Epithelial cell of esophagus (primary cell): ENCODE measurements at places on chromosomes 5 and 9.

DNA sequence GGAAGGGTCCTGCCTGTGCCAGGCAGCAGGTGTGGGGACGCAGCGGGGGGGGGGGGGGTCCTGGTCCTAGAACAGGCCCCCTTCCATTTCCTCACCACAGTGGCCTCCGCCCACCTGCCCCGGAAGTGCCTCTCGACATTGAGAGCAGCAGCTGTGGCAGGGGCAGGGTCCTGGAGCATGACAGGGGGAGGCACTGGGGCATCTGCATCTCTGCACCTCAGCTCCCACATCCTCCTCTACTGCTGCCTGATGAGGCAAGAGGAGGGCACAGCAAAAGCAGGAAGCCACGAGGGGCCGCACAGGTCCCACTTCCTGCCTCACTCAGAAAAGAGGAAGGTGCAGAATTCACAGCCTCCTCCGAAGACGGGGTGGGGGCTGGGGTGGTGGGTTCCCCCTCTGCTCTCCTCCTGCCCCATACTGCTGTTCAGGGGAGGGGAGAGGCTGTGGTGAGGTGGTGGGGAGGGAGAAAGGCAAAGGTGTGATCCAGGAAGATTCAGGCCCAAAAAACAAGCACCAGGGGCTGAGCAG, 14.8 kb downstream of the AKNA start:
- DNase-seq = no peak

GRCh38 chr9:100350188-100350587, 2.6 kb downstream of the TEX10 start:
- DNase-seq = no peak

- peak; percentile 95 for DNase-seq
These were observed 55.9 kb upstream of the STXBP1 start for GRCh38 chr9:127555840-127556820.

DNA sequence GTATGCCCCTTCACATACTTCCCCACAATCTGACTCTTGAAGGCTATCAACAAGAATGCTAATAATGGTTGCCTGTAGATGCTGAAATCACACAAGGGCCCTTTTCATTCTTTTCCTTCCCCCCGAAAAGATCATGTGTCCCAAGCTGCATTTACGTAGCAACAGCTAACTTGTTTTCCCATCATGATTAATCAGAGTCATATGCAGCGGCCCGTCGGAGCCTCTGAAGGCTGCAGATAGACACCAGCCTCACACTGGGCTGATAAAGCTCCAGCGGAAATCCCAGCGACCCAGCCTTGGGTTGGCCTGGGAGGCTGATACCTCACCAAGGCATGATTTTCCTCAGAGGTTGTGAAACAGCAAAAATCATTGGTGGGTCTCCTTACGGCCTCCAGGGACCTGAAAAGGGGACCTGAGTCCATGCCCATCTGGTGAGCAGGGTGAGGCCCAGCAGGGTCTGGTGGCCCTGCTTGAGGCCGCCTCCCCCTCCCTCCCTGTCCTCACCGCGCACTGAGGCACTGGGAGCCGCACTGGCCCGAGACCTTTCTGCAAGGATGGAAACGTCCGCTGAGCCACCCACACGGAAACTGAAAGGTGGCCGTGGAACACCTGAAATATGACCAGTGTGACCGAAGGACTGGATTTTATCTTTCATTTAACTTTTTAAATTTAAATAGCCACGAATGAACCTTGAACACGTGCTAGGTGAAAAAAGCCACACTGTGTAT, 114.2 kb upstream of the PHYKPL start:
- DNase-seq = no peak

DNA sequence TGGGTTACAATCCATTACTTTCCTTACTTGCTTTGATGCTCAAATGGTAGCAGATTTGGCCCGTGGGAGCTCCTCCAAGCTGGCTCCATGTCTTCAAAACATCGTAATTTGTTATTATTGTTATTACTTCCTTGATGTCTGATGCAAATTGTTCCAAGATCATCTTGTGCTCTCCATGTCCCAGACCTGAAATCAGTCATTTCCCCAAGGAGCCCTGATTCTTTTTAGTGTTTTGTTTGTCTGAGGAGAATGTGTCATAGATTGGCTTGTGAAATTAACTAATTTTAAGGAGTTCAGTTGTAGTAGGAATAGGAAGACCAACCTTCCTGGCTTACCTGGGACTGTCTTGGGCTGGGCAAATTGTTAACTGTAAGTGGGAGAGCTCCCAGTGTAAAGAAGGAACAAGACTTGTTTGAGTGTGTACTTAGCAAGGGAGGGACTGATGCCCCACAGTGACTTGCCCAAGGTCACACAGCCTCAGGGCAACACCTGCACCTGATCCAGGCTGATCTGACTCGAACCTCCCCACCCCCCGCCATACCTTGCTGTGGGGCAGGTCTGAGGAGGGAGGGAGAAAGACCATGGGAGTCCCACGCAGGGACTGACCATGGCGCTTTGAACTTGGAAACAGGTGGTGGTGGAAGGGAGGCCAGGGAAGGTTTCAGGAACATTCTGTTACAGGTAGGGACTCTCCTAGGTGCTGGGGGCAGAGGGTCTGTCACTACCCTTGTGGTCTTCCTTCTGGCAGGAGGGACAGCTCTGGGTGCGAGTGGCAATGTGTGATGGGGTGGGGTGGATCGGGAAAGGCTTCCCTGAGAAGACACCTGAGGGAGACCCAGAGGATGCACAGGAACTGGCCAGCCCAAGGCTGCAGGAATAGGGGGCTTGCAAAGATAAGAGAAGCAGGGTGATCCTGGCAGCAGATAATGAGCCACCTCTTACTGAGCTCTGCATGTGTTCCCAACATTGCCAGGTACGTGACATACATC, 2.7 kb upstream of the BICD2 start:
- DNase-seq = no peak

DNA sequence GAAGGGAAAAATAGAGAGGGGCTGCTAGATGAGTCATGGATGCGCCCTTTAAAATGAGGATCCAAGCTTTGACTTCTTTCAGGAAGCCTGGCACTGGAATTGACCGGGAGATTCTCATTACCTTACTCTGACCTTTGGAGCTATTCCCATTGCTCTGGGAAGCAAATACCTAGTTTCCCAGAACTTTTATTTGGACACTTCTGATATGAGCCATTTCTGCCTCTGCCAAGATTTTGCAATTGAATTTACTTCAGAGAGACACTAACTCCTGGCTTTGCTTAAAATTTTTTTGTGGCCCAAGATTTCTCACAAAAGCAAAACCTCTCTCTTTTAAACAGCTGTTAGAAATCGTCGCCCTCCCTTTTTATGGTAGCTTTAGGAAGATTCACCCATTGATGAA, 15.7 kb upstream of the AGXT2 start:
- no peak for DNase-seq

DNA sequence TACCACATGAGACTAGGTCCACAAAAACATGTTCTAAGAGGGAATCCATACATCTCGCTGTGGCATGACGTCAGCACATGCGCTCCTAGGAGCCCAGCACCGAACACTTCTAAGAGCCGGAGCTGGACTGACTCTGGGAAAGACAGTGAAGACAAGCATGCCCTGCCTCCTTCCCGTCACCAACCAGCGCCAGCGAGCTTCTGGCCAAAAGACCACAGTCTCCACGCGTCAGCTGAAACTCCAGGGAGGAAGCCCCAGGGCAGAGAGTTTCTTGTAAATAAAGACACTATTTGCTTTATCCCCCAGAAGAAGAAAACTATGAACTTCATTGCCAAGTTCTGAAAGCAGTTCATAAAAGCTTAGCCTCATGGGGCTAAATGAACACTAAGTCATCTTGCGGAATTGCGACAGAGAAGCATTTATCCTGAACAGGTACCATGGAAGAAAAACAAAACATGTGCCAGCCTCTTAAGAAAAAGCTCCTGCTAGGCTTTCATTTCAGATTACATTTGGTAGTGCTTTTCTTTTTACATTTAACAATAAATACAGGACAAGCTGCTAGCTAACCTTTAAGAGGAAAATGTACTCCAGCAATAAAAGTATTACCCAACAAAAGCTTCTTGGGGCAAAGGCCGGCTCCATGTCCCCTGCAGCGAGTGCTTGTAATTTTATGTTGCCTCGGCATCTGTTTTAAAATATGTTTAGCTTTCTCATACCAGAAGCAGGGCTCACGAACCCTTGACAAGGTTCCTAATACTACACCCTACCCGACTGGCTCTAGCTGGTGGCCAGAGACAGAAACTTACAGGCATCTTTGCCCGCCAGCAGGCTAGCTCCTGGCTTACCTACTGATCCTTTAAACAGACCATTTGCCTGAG, 96.5 kb downstream of the PRRT1B start:
- DNase-seq = no peak

- DNase-seq = no peak
These were observed 42.1 kb downstream of the PPP1R2B start for GRCh38 chr5:156892223-156892622.

DNA sequence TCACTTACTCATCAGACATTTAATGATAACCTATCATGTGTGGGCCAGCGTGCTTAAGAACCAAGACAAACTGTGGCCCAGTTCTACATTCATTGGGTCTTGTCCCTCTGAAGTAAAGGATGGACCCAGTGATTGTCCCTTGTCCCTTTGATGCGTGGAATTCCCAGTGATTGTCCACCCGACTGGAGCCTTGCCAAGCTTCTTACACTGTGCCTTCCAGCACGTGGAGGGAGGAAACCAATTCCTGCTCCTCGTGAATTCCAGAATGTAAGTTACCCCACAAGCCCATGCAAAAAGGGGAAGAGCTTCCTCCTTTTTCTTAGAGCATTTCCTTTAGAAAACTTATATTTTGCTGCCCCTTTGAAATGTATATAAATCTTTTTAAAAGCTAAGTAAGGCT, 7.9 kb downstream of the CKMT2 start:
- DNase-seq = no peak

DNA sequence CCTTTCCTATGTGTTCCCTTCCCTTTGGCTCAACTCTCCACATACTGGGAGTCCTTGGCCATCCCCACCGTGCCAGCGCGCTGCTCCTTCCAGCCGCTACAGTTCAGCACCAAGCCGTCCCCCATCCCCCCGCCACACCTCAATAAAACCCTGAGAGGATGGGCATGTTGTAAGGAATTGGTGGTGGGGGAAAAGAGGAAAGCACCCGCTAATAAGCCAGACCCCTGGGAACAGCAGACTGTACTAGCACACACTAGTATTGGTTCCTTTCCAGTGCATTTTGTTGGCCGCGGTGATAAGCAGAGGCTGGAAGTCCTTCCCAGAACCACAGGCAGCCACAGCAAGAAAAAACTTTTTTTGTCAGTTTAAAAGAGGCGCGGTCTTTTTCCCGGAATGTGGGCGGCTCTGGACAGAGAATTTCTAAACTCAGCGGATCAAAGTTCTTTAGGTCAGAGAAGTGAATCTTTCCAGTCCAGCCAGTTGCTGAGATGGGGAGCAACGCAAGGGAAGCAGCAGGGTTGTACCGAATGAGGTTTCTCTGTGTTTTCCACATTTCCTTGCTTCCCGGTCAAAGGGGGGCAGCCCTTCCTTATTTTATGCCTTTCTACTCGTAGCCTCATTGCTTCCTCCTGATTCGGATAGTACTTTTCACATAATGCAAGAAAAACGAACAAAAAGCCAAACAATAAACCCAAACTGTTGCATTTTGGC, 2.1 kb downstream of the CHSY3 start:
- peak; percentile 1 for DNase-seq

- no peak for DNase-seq
These were observed 61.1 kb upstream of the SAP30L start for GRCh38 chr5:154384480-154385235.

GRCh38 chr5:153891394-153891793, 147.3 kb downstream of the FAM114A2 start:
- no peak for DNase-seq

GRCh38 chr5:107463731-107464130, 207.0 kb downstream of the EFNA5 start:
- no peak for DNase-seq

DNA sequence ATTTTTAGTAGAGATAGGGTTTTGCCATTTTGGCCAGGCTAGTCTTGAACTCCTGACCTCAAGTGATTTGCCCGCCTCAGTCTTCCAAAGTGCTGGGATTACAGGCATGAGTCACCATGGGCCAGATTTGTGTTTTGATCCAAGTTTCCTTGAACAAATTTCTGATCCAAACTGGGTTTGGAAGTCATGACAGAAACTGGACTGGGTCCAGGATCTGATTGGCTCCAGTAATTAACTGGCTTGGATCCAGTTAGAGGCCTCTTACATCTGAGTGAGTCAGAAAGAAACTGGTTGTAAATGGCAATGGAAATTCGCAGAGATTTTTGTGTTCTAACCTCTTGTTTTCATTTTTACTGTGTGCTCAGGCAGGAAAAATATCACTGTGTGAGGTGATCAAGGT, 141.6 kb downstream of the SLC25A46 start:
- peak; percentile 91 for DNase-seq

DNA sequence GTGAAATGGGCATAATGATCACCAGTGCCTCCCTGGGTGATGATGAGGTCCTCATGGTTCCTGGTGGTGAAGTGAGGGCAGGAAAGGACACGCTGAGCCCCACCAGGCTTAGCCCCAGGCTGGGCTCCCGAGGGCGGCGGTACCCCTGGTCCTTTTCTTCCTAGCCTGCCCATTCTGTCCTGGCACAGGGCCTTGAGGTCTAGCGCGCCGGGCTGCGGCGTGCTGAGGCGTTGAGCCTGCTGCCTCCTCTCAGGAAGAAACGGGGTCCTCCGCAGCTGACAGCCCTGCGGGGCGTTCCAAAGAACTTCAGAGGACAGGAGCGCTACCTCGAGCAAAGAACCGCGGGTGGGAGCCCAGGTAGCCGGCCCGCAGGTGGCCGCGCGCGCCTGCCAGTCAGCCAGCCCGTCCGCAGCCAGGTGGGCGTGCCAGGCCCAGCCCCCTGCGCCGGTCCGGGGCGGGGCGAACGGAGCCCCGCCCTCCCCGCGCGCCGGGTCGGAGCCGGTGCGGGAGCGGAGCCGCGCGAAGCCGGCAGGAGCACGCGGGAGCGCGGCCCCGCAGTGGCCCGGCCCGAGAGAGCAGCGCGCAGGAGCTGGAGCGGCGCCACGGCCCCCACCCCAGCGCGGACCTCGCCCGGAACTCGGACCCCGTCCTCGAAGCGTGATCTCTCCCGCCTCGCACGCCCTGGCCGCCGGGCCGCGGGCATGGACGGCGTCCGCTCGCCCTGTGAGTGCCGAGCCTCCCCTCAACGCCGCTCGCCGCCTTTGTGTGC, at the start of gene WNK2:
TSS of gene WNK2 (plus strand) at position 477 of the 769 bp plus-strand sequence. CDS start 791 bp downstream, outside the sequence.
- peak; percentile 22 for DNase-seq

DNA sequence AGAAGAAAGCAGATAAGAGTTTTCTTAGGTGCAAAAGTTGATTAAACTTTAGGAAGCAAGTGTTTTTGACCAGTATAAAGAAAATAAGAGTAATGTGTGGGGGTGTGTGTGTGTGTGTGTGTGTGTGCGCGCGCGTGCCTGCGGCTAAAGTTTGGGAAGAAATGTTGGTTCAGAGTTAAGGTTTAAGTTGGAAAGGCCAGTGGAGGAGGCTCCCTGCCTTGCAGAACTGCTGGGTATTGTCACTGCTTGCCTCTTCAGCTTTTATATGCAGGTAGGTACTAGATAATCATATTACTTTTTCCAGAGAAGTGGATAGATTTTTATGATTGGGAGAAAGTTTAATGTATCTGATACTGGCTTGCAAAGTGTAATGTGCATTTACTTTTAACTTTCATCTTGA, 2.0 kb downstream of the PIK3R1 start:
- DNase-seq = peak; percentile 13
